ENCODE measurements at places on chromosomes 12 and 14.
A peak's percentile ranks its signal among the peaks of the same experiment; 100 is the strongest.

- DNase-seq: no peak
Observed at GRCh38 chr12:116525418-116526001, 33.7 kb upstream of the MAP1LC3B2 start.

DNA sequence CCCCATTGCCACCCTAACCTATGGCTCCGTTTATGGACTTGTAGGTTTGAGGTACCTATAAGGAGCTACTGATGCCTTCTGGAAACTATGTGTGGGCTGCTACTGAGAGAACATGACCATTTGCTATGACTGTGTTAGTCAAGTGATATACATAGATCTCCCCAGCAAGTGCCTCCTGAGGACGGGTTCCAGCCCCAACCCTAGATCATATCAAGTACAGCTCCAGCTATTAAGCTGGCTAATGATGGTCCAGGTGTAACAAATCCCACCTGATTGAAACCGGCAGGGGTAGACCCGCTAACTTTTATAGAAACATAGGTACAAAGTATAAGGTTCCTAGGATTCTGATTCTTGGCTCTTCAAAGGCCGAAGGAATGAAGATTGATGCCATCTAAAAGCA is 23.7 kb downstream of the NINJ2 start:
- DNase-seq: peak; percentile 3

DNA sequence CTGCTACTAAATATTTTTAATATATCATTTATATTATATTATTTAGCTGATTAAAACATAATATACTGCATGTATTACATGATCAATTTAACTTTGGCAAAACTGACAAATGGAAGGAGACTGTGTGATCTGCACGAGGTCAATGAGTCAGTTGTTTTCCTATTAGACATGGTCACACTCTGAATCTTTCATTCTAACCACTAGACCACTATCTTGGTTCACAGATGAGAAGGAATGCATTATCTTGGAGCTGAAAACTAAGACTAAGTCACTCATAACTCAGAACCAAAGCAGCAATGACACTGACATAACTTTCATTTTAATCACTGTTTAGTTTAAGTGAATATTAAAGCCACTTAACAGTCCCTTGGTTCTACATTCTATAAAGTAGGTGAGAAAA is 37.4 kb downstream of the GNPTAB start:
- peak; percentile 70 for DNase-seq

DNA sequence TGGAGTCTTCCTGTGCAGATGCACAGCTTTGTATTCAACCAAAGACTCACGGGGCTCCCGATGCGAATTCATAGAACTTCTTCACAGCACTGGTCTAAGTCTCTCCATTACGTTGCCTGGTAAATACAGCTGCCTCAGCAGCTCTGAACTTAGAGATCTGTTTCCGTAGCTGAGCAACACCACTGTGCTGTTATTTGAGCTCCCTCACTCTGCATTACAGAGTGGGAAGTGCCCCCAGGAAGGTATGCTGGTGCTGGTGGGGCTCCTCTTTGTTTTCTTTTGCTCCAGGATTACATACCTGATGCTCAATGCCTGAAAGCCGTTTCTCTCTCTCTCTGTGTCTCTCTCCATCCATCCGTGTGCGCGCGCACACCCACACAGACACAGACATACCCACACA is 227.5 kb upstream of the RMST start:
- no peak for DNase-seq

DNA sequence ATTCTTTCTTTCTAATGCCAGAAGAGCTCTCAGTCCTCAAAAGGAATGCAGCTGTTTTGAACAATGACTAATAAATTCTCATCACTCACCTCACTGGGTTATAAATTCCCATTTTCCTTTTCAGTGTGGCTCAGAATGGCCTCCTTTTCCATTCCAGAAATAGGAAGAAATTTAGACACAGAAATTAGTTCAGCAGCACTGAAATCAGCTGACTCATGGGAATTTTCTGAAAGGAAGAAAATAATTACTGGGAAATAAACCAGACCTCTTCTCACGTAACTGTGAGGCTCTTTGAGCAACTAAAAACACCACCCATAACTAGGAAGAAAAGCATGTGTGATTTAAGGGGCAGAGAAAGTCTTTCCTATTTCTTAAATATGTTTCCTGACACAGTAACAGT is 23.8 kb downstream of the CD163 start:
- no peak for DNase-seq

- DNase-seq: no peak
Observed at GRCh38 chr14:104322531-104323366, 184.4 kb downstream of the KIF26A start.

- DNase-seq: no peak
Observed at GRCh38 chr14:88990856-88991255, 166.4 kb downstream of the TTC8 start.

GRCh38 chr14:76832503-76832988 is 6.3 kb downstream of the LRRC74A start:
- DNase-seq: peak; percentile 85

GRCh38 chr12:15829255-15829654 is 40.1 kb upstream of the EPS8 start:
- no peak for DNase-seq
